H4 (cell line): ENCODE measurements at places on chromosomes 1 and 21.
A peak's percentile ranks its signal among the peaks of the same experiment; 100 is the strongest.

DNA sequence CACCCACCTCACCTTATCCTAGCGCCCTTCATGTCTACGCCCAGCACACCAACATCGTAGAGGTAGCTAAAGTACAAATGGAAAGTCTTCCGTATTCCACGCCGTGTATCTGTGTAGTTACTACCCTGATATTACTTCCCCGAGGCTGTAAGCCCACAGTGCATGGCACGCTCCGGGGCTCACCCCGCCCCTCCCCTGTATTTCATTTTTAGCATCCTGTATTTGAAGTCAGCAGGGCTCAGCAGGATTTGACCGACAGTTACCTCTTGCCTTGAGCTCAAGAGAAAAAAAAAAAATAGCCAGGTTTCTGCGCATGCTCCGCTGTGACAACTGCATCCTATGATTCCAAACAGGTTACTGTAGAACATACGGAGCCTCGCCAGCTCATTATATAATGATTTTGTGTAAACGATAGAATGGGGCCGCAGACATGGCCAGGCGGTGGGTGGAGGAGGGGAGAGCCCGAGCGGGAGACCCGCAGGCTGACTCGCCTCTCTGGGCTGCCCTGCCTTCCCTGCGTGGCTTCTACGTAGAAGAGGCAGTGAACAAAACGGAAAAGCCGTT lies 1.3 kb downstream of the ABCG1 start:
- DNase-seq, result peak; percentile 89

DNA sequence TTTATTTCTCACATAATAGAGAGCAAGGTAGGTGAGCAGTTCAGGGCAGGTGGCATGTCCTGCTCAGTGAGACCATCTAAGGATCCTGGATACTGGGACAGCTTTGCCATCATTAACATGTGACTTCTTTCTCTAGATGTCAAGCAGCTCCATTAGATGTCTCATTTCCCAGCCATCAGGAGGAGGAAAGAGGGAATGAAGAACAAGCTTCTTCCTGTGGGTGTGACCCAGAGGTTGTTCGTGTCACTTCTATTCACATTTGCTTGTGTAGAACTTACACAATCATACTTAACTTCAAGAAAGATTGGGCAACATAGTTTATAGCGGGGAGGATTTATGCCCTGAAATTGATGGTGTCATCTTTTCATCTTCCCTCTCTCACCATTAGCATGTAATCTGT lies 169.2 kb upstream of the B3GALT2 start:
- no peak for DNase-seq

- DNase-seq, result no peak
These were observed 3.7 kb downstream of the PGBD5 start for GRCh38 chr1:230422221-230422981.

DNA sequence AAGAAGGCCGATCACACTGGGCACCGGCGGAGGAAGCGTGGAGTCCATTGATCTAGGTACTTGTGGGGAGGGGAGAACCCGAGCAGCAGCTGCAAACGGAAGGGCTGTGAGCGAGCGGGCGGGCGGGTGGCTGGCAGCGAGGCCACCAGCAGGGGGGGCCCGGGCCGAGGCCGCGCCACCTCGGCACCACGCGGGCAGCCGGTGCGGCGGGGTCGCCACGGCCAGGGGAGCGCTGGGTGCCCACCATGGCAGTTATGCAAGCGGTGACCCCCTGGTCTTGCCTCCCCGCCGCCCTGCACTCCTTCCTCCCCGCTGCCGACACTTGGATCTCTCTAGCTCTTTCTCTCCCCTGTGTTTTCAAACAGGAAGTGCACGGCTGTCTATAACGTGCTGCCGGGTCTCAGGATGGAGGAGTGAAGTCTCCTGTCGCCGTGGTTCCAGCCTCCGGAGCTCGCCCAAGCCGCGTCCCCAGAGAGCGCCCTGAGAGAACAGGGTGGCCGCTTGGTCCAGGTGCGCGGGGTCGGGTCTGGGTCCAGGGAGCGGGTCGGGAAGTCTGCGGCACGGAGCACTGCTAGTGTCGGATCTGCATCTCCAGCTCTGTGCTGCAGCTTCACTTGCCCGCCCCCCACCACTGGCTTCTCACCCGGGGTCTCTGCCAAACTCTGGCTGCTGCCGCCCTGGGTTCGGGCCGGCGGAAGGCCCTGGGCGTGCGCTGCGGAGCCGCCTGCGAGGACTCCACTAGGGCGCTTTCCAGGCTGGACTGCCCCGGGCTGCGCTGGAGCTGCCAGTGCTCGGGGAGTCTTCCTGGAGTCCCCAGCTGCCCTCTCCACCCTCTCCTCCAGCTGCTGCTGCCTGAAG lies 22.7 kb downstream of the LRRC8D start:
- DNase-seq, result peak; percentile 36

- DNase-seq, result peak; percentile 42
These were observed 161.5 kb downstream of the DNM3 start for GRCh38 chr1:172002725-172003345.

GRCh38 chr1:44293761-44294315 lies 61.2 kb downstream of the ERI3 start:
- no peak for DNase-seq

DNA sequence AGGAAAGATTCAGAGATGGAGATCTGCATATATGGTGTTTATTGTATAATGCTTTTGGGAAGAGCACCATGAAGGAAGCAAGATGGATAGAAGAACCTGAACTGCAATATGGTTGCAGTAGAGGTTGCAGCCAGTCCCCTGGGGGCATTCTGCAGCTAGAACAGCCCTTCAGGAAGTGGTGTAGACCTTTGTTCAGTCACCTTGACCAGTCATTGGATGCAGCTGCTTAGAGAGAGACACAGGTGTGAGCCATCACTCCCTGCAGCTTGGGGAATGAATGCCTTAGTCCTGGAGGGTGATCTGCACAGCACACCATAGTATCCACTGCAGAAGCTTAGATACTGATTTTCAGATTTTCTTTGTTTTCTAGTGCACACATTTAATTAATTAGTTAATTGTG lies 42.3 kb downstream of the NEK7 start:
- no peak for DNase-seq

DNA sequence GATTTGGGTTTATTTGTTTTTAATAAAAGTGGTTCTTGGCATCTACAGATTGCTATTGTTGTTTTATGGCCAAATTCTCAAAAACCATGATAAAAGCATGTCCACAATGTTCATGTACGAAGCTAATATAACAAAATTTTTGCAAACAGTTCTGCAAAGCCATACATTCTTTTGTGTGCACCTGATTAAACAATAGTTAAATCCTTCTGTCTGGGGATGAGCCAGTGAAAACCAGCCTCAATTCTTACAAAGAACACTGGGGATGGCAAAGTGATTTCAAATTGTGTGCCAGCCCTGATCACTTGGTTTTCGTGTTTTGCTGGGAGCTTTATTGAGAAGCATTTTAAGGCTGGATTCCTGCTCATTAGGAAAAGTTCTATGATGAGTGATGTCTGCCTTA lies 149.1 kb upstream of the MAGI3 start:
- DNase-seq, result no peak

- DNase-seq, result no peak
These were observed 18.8 kb downstream of the RGS13 start for GRCh38 chr1:192654591-192655251.

DNA sequence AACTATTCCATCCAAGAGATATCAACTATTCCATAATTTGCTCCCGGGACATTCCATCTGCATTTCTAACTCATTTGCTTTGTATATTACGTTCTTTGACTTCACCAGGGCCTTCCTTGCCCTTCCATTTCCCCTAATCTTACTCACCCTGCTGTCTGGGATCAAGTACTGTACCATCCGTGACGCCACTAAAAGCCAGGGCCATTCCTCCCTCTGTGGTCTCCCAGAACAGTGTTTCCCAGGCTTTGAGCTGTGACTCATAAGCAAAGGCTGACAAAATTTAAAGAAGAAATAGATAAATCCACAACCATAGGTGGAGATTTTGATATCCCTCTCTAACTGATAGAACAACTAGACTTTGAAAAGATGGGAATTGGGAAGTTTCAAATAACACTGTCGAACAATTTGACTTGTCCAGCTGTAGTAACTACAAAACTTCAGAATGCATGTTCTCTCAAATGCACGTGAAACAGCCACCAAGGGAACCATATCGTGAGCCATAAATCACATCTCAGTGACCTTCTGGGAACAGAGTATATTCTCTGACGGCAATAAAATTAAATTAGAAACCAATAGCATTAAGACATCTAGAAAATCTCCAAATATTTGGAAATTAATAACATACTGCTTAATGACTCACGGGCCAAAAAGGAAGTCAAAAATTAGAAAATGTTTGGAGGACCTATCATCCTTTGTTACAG lies 501.0 kb downstream of the SETD4 start:
- DNase-seq, result peak; percentile 75

GRCh38 chr1:86466986-86467385 lies 1.7 kb upstream of the CLCA1 start:
- no peak for DNase-seq

DNA sequence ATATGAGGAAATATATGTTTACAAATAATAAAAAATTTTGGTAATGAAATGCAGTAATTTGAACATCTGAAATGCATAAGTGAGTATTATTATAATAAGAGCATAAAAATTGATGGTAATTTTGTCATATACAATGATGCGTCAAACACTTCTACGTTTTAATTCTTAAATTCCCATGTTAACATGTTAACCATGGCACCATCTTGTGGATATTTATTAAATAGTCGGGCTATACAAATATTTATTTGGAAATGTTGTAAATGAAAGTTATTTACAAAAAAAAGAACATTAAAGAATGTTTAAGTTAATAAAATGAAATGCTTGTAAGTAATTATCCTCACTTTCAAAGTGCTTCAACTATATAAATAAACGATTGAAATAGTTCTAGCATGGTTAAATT lies 57.2 kb upstream of the C1orf185 start:
- DNase-seq, result no peak

DNA sequence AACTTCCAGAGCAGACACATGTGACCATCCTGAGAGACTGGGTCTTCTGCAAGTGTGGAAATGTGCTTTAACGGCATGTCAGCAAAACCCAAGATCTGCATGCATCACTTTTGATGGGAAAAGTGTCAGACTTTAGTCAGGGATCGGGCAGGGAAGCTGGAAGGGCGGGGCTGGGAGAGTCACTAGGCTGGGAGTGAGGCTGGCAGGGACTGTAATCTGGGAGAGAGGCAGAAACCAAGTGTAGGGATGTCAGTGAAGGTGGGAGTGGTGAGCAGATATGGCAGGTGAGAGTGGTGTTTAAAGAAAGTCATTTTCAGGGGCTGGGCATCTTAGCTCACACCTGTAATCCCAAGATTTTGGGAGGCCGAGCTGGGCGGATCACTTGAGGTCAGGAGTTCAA lies 11.3 kb downstream of the CDA start:
- no peak for DNase-seq

GRCh38 chr1:160538985-160539651 lies 16.1 kb upstream of the SLAMF6 start:
- no peak for DNase-seq

DNA sequence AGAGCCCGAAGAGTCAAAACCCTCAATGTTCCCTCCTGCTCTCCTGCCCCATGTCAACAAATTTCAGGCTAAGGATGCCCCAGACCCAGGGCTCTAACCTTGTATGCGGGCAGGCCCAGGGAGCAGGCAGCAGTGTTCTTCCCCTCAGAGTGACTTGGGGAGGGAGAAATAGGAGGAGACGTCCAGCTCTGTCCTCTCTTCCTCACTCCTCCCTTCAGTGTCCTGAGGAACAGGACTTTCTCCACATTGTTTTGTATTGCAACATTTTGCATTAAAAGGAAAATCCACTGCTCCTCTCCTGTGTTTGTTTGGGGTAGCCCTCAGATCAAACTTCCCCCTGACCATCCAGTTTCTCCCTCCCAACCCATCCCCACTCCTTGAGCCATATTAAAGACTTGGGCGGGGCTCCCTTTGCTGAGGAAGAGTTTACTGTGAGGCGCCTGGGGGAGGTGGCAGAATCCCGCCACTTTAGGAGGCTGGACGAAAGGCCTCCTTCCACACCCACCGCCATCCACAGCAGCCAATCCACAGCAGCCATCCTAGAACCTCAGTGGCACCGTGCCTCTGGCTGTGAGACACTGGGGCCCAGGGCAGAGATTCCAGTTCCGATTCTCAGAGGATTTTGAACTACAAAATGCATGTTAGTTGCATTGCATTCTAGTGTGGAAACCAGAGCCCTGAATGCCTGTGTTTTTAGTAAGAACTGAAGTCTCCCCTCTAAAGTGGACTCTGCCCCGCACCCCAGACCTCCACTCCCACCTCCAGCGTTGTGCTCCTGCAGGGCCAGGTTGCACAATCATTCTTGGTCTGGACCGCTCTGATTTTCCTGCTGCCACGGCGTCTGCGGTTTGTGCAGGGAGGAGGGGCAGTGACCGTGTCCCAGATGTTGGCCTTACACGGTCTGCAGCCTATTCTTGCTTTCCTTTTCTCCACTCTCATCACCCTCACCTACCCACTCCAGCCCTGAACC lies 3.0 kb downstream of the OLFML3 start:
- DNase-seq, result peak; percentile 45

GRCh38 chr1:3735688-3736087 lies 16.6 kb upstream of the CCDC27 start:
- no peak for DNase-seq
